MCF 10A (cell line): ENCODE measurements at places on chromosomes 6 and 20.
A peak's percentile ranks its signal among the peaks of the same experiment; 100 is the strongest.

DNA sequence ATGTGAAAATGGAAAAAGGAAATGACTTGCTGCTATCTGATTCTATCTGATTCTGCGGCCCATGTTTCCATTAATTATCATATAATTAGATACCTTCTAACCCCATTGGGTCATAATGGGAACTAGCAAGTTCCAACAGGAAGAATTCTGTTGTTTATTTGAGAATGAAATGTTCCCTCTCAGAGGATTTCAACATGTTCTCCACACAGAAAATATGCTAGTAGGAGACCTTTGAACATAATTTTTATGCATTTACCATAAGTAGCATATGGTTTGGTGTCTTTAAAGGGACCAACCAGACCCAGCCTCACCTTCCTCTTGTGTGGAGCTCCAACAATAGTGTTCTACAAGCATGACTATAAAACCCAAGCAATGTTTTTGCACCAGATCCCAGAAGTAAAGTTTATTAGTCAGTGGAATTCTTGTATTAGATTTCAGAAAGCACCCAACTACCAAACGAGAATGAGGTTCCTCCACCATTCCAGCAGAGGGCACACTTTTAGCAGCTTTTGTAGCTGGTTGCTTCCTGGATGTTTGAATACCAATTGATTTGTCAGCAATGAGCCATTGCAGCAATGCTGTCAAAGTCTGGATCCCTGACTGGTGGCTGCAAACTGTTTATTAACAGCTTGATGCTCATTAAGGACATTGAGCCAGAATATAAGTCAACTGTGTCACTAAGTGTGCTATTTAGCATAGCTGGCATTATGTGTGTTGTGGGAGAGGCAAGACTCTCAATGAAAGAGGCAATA is 143.6 kb upstream of the GJE1 start:
- peak; percentile 84 for DNase-seq

GRCh38 chr20:35704514-35705261 is 5.5 kb downstream of the ROMO1 start:
- no peak for DNase-seq

GRCh38 chr6:157050537-157051265 is 272.6 kb downstream of the TMEM242 start:
- no peak for DNase-seq

- no peak for DNase-seq
Observed at GRCh38 chr6:5674141-5674540, 332.6 kb downstream of the NRN1 start.

- DNase-seq: no peak
Observed at GRCh38 chr6:50093116-50093937, 43.6 kb upstream of the DEFB112 start.

DNA sequence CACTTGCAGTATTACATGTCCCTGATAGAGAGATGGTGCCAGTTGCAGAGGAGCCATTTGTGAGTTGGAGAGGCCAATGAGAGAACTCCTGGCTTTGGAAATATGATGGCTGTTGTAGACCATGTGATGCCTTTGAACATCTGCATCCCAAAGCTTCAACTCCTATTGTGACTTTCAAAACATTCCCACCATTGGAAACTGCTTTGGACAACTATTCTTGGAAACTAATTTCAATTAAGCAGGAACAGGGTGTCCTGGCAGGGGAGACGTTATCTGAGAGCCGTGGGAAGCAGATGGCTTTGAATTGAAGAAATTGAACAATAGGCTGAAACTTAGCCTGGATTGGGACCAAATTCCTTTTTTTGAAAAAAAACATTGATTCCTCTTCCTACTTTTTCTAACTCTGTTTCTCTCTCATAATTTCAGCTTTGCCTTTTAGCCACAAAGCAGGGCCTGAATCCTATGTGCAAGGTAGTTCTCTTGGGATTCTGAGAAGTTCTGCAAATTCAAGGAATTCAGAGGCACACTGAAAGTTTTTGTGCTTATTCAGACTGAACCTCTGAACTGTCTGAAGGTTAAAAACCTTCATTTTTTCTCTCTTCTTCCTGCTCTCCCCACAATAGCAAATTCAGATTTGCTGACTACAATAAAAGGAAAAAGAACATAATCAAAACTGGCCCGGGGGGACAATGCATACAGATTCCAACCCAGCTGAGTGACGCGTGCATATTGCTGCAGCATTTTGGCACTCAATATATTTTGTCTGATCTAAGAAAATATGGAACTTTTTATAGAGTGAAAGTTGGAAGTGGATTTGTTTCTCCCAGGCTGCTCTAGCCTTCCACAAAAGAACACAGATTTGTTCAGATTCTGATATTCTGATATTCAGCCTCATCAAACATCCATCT is 720.4 kb upstream of the CHD6 start:
- DNase-seq: no peak

GRCh38 chr20:6920991-6921613 is 153.6 kb downstream of the BMP2 start:
- peak; percentile 28 for DNase-seq

DNA sequence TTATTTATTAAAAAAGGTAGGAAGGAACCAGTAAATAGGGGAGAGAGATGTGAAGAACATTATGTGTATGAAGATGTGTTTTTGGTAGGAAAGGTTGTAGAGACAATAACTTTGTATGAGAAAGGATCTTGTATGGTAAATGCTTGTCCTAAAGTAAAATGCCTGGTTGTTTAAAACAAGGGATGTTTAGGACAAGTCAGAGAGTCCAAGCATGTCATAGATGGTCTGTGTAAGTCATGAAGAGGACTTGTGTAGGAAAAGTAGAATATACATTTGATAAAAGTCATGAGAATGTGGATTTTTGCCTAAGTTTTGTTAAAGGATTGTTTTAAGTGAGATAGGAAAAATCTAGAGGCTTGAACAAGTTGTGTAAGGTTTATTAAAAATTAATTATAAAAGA is 325.1 kb downstream of the CDH26 start:
- peak; percentile 22 for DNase-seq

DNA sequence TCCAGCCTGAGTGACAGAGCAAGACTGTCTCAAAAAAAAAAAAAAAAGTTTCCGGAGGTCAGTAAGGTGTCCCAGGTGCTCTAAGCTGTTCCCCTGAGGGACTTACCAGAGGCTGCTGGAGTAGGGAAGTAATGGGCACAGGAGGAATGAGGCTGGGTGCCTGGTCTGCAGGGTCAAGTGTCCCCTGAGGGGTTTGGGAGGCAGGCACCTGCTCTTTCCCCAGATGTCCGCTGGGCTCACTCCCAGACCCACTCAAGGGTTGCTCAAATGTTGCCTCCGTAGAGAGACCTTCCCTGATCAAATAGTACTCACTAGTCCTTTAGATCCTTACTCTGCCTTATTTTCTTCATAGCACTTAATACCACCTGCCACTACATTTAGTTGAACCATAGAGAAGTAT is 5.4 kb upstream of the MAPK13 start:
- DNase-seq: no peak

DNA sequence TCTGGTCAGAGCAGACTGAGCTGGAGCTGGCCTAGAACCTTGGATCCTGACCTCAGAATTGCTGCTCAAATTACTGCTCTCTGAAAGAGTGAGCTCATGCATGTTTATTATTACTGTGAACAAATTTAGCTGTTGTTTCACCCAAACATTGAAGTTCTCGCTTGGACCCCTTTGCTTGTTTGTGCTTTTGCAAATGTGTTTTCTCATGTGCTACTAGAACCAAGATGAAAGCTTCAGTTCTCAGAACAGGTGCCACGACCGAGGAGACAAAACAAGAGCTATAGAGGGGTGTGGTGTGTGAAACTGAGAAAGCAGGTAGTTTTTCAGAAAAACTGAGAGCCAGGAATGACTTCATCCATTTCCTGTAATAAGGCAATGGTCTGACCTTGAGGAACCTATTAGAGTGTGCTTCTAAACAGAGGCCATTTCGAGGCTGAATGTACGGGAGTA is 50.0 kb upstream of the ESR1 start:
- no peak for DNase-seq

DNA sequence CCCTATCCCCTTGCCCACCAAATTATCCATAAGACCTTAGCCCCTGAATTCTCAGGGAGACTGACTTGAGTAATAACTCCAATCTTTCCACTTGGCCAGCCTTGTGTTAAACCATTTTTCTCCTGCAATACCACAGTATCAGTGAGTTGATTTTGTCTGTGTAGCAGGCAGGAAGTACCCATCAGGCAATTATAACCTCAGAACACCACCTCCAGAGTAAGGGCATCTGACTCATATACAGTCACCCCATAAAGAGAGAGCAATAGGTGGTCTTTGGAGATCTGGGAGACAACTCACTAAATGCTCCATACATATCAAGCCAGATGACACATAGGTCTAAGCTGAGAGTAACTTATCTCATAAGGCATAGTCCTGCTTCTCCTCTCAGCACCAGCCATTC is 83.7 kb downstream of the FILIP1 start:
- no peak for DNase-seq

DNA sequence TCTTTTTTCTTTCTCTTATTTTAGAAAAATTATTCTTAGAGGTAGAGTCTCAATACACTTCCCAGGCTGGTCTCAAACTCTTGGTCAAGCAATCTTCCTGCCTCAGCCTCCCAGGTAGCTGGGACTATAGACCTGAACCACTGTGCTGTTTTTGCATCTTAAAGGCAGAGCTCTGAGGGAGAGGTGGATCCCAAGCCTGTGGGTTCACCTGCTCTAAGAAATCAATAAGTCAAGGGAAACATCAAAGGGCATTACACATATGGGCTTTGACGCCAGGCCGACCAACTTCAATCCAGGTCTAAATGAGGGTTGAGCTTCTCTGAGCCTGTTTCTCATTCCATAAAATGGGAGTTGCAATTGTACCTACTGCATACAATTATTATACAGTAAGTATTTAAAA is 223.9 kb downstream of the LY86 start:
- no peak for DNase-seq

- no peak for DNase-seq
Observed at GRCh38 chr20:52683761-52684160, 288.4 kb upstream of the TSHZ2 start.

DNA sequence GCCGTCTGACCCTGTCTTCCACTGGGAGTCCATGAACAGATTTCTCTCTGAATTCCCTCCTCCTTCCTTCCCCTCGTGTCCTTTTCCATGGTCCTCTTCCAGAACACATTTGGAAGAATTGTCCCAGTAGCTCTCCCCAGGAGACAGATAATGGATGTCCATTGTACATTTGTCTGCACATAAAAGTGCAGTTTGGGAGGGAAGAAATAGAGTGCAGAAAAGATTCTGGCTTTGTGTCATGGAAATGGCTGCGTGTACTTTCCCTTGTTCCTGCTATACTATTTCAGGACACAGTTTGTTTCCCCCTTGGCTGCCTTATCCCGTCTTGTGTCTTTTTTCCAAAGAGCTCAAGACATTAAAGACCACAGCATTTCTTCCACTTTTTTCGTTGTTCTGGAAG is 127.6 kb downstream of the SYNDIG1 start:
- no peak for DNase-seq

DNA sequence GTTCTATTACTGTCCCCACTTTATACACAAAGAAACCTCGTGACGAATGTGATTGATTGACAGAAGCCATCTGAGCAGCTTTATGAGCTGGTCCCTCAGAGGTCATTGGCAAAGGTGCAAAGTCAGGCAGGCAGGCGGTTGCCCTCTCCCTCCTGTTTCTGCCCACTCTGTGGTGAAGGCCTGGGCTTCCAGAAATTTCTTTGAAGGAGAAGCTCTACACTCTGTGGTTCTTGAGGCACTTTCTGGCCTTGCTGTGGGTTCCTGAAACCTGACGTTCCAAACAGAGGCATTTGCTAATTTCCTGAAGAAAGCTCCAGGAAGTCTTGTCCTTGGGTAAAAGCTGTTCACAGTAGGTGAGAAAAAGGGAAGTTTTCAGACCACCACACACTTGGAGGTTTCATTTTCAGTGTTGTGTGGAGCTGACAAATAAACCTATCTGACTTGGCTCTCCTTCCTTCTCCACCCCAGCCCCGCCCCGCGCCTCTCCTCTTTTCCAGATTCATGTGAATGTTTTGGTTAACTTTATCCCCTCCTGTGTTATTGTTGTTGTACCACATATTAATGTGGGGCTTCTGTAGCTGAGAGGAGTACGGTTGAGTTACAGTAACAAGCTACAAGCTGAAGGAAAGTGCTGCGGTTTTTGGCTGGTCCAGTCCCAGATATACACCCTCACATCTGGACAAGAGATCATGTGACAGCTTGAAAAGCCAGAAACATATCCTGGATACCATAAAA is 274.1 kb downstream of the CLIC5 start:
- no peak for DNase-seq

- DNase-seq: no peak
Observed at GRCh38 chr6:40930045-40930444, 109.0 kb downstream of the UNC5CL start.

DNA sequence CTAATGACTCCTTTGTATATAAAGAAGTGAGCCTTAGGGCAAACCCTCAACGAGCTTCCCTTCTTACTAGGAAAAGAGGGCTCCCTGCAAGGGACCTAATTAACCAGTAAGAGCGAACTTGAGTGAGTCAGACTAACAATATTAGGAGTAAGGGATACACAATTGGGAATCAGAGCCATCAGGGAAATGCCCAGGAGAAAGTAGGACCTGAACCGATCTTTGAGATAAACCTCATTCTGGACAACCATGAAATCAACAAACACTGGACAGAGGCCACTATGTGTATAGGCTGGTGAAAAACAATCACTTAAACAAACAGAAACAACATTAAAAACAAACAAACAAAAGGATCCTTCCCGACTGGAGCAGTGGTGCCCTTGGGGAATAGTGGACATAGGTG is 120.8 kb downstream of the EDN1 start:
- DNase-seq: no peak

DNA sequence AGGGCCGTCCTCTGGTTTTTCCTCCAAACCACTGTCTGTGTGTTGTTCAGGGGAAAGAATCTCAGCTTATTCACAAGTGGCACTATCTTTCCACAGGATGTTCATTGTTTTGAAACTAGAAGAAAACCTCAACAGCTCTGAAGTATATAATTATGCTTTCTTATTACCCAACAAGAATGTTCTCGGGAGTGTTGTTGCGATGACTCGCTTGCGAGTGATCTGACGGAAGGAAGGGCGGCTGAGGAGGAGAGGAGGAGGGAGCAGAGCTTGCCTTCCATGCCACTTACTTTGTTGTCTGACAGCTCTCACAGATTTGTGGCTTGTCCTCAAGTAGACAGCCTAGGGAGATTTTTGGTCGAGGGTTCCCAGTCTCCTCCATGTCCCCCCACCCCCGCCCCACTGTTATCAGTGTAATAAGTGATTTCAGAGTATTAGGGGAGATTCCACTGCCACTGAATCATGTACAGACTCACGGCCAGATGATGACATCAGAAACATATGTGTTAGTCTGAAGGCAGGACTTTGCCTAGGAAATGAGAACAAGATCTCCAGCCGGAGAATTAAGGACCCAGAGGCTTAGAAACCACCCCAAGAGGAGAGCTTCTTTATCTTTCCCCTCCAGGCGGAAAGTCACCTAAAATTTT is 80.7 kb upstream of the CCN6 start:
- peak; percentile 74 for DNase-seq

- DNase-seq: no peak
Observed at GRCh38 chr6:132020138-132020581, 69.0 kb upstream of the CCN2 start.

DNA sequence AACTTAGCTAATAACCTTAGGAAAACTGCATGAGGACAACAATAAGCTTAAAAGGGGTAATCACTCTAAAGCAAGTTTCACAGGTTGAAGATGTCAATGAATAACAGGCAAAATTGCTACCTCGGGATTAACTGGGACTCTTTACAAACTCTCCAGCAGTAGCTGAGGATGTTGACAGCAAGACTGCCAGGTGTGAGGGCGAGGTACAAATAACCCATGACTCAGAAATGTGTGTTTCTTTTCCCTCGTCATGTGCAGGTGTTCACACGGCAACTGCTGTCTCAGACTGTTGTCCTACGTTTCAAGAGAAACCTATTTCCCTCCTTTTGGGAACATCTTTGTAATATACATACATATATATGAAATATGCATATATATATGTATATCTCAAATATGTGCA is 15.9 kb downstream of the BCAS1 start:
- no peak for DNase-seq
